ENCODE measurements at places on chromosomes 4 and X. TPM values are rescaled to one million over a fixed set of nuclear protein-coding genes. Genes with fewer than 3 reads are reported as not detected.

DNA sequence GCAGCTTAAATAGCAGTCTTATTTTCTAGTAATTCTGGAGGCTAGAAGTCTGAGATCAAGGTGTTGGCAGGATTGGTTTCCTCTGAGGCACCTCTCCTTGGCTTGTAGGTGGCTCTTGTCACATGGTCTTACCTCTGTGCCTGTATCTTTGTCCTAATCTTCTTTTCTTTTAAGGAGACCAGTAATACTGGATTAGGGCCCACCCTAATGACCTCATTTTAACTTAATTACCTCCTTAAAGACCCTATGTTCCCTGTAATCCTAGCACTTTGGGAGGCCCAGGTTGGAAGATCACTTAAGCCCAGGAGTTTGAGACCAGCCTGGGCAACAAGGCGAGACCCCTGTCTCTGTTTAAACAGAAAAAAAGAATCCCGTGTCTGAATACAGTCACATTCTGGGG is 38.9 kb downstream of the ARHGAP10 start:
- peaks cover 15% of the 10 kb centered on the region for H3K4me1 ChIP-seq
- H3K36me3 ChIP-seq = no peaks in the 10 kb centered on the region
- no peak for DNase-seq
- peaks cover 2% of the 10 kb centered on the region for H3K27me3 ChIP-seq
- no peak overlapping the region for H3K4me3 ChIP-seq

- no peak for DNase-seq
- H3K36me3 ChIP-seq = no peaks in the 10 kb centered on the region
- H3K27me3 ChIP-seq = no peaks in the 10 kb centered on the region
- H3K4me1 ChIP-seq = no peaks in the 10 kb centered on the region
- H3K4me3 ChIP-seq = no peak overlapping the region
Measured at GRCh38 chrX:29952016-29952415, 263.3 kb upstream of the MAGEB2 start.

DNA sequence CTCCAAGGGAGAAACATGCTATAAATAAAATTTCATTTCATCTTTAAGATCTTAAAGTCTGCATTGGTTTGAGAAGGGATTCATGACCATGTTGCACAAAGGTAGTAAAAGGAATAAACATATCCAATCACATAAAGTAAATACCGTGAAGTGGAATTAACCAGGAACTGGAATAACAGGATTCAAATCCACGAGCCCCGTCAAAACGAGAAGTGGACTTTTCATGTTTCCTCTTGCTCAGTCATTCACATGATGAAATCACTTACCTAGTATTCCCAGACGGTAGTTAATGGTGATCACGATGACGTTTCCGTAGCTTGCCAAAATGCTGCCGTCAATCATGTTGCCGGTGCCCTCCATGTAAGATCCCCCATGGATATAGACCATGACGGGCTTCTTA is 199.7 kb downstream of the NLGN4X start:
- DNase-seq = no peak
- no peak overlapping the region for H3K4me3 ChIP-seq
- no peak overlapping the region for H3K27ac ChIP-seq
- H3K4me1 ChIP-seq = no peaks in the 10 kb centered on the region

DNA sequence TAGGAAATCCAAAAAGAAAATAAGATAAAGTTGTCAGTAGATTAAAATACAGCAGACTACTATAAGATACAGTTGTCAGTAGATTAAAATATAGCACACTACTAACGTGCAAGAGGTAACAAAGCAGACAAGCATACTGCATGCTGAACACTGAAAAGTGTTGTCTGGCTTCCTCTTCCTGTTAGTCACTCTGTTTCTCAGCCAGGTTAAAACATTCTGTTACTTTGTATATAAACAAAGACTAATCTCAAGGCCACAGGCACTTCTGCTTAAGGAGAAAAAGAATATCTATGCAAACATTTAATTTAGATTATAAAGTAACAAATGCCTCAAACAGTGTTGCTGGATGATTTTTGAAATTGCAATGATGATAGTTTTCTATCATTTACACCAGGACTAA is 41.0 kb upstream of the SCD5 start:
- H3K4me3 ChIP-seq = no peak overlapping the region
- peaks cover 46% of the 10 kb centered on the region for H3K36me3 ChIP-seq

DNA sequence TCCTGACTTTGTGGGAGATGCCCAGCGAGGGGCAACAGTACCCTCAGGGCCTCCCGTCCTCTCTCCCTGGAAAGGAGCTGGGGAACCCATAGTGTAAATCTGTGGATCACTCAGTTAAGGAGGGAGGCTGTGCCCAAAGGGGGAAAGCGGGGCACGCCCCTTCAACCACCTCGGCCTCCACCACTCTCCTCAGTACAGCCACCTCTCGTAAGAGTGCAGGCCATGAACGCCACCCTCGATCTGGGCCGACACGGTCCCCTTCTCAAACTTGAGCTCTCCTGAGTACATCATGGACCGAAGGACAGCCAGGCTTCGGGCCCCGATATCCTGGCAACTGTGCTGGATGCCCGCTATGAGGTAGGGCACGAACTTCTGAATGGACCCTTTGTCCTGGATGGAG is 221.8 kb upstream of the ATP6AP2 start:
- no peak for DNase-seq
- H3K4me3 ChIP-seq = no peak overlapping the region
- no peaks in the 10 kb centered on the region for H3K36me3 ChIP-seq
- H3K27ac ChIP-seq = no peak overlapping the region
- no peaks in the 10 kb centered on the region for H3K27me3 ChIP-seq
- H3K4me1 ChIP-seq = peaks cover 2% of the 10 kb centered on the region

GRCh38 chr4:25970691-25971432 is 56.8 kb downstream of the SMIM20 start:
- peaks cover 6% of the 10 kb centered on the region for H3K27me3 ChIP-seq
- H3K36me3 ChIP-seq = no peaks in the 10 kb centered on the region
- H3K4me1 ChIP-seq = no peaks in the 10 kb centered on the region
- H3K27ac ChIP-seq = no peak overlapping the region

DNA sequence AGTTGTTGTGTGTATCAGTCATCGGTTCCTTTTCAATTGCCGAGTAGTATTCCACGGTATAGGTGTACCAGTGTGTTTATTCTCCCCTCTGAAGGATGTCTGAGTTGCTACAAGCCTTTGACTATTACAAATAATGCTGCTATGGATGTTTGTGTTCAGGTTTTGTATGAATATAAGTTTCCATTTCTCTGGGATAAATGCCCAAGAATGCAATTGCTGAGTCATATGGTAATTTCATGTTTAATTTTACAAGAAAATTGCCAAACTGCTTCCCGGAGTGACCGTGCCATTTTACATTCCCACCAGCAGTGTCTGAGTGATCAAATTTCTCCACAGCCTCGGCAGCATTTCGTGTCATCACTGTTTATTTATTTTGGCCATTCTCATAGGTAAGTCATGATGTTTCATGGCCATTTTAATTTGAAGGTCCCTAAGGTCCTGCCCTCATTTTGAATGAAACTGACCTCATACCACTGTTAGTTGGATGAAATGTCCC is 73.9 kb downstream of the IRF2 start:
- no peaks in the 10 kb centered on the region for H3K27me3 ChIP-seq
- no peak overlapping the region for H3K4me3 ChIP-seq
- no peak overlapping the region for H3K27ac ChIP-seq
- H3K4me1 ChIP-seq = peaks cover 29% of the 10 kb centered on the region
- peaks cover 85% of the 10 kb centered on the region for H3K36me3 ChIP-seq
- no peak for DNase-seq

- no peaks in the 10 kb centered on the region for H3K36me3 ChIP-seq
- no peak for DNase-seq
- no peak overlapping the region for H3K4me3 ChIP-seq
- H3K27ac ChIP-seq = no peak overlapping the region
- no peaks in the 10 kb centered on the region for H3K4me1 ChIP-seq
Measured at GRCh38 chrX:44459501-44459900, 83.2 kb downstream of the FUNDC1 start.

GRCh38 chr4:141680060-141680459 is 43.7 kb downstream of the IL15 start:
- no peaks in the 10 kb centered on the region for H3K36me3 ChIP-seq
- no peak overlapping the region for H3K27ac ChIP-seq
- no peaks in the 10 kb centered on the region for H3K4me1 ChIP-seq
- no peaks in the 10 kb centered on the region for H3K27me3 ChIP-seq
- no peak overlapping the region for H3K4me3 ChIP-seq

Gene ASB12
- total RNA-seq = not detected

Gene STK26
- 66.0 TPM for total RNA-seq

Gene TMEM150C
- not detected for total RNA-seq

Gene GC
- not detected for total RNA-seq

Gene TMEM187
- 3.8 TPM for total RNA-seq

Gene SFRP2
- total RNA-seq = not detected

Gene CPZ
- total RNA-seq = not detected

Gene CENPE
- total RNA-seq = 29.8 TPM

Gene SLC49A3
- 0.72 TPM for total RNA-seq

Gene SNCA
- 0.19 TPM for total RNA-seq

Gene SMIM14
- total RNA-seq = 2.0 TPM

Gene GLOD5
- not detected for total RNA-seq

Gene CTAG1B
- not detected for total RNA-seq

Data from activated CD4-positive, alpha-beta T cell treated with anti-CD3 and anti-CD28 coated beads, Interleukin-2, amount 10 ng/mL, durations not matched to agents 24 days and 14 days (primary cell).